Thoracic aorta (tissue), 2 donors: ENCODE measurements at places on chromosomes 13 and 19.

GRCh38 chr19:34416021-34416545 lies 11.9 kb downstream of the PDCD2L start:
- no peak for DNase-seq

GRCh38 chr19:11479090-11479897 lies 1.6 kb downstream of the ELAVL3 start:
- no peak for DNase-seq

- no peak for DNase-seq
Observed at GRCh38 chr13:60165391-60166099, 1.8 kb upstream of the DIAPH3 start.

DNA sequence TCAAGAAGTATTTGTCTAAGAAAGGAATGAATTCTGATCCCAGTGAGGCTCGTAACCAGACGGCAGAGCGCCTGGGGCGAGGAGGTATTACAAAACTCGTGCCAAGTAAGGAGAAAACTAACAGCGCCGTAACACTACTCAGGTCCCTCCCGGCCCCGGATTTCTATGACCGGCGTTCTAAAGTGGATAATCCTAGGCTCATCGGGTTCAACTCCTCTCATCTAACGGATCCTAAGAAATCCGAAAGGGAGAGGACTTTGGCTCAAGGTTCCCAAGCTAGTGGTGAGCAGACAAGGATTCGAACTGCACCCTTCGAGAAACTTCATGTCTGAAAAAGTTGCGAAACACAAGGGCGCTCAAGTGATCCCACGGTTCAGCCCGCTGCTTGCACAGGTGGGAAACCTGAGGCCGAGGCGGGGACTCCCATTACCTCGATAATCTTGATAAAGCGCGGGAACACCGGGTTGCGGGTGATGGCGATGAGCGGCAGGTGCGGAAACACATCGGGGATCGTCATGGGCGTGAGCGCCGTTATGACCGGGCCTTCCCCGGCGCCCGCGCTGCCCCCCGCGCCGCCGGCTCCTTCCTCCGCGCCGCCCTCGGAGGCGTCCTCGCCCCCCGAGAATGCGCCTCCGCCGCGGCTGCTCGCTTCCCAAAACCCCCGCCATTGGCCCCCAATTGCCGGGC lies 529 bp downstream of the LONP1 start:
- no peak for DNase-seq

DNA sequence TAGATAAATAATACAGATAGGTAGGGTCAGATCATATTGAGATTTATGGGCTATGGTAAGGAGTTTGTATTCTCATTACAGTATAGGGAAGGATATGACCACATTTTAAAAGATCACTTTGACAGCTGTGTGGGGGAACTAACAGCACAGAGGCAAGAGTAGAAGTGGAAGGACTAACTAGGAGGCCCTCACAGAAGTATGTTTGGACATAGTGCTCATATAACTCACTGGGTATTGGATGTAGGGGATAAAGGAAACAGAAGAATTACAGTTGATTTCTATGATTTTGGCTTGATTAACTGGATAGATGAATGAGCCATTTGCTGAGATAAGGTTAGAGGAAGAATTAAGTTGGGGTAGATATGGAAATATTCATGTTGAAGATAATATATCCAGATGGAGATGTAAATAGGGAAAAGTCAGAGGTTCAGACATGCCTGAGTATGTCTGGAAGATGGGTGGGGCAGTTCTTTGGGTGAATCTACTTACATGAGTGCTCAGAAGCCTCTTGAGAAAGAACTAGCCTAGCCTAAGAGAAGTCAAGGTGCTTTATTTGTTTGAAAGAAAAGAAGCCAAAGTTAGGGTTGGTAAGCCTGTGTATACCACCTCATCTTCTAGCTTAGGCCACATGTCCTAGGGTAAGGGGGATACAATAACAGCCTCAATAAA lies 133.4 kb downstream of the NDFIP2 start:
- no peak for DNase-seq

GRCh38 chr19:10126213-10126639 lies 6.5 kb upstream of the EIF3G start:
- DNase-seq, result no peak

DNA sequence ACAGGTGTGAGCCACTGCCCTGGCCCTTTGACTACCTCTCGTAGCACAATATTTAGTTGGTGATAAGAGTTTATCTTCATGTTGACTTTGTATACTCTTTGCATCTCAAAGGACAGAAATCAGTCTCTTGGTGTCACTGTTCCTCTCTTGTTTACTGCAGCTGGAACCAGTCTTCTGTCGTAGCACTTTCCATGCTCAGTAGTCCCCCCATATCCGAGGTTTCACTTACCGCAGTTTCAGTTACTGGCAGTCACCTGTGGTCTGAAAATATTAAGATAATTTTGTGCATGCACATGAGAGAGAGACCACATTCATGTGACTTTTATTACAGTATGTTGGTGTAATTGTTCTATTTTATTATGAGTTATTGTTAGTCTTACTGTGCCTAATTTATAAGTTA lies 49.1 kb downstream of the WASF3 start:
- no peak for DNase-seq

- DNase-seq, result no peak
Observed at GRCh38 chr19:43777163-43777695, 3.5 kb downstream of the KCNN4 start.

DNA sequence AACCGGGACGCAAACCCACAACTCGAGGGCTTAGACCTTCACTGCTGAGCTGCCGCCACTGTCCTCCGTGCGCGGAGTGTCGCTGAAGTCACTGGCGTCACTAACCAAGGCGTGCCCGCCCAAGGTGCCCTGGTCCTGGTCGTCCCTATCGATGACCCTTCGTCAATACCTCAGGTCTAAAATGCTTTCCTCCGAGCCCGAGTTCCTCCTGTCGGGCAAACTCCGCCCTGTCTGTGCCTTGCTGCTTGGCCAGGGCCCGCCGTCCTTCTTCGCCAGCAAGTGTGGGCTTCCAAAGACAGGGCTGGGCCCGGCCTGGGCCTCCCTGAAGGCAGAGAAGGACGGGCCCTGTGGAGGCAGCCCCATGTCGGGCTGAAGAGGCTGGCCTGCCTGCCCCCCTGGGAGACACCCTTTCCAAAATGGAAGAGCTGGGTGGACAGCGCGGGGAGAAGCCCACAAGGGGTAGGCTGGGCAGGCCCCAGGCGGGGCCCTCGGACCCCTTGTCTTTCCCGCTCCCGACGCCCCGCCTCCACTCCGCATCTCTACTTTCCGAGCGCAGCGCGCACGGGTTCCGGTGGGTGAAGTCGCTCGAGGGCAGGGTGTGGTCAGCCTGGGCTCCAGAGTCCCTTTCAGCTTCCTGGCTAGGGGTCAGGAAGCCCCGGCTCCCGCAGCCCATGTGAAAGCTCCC lies 13.4 kb downstream of the RB1 start:
- DNase-seq, result no peak

DNA sequence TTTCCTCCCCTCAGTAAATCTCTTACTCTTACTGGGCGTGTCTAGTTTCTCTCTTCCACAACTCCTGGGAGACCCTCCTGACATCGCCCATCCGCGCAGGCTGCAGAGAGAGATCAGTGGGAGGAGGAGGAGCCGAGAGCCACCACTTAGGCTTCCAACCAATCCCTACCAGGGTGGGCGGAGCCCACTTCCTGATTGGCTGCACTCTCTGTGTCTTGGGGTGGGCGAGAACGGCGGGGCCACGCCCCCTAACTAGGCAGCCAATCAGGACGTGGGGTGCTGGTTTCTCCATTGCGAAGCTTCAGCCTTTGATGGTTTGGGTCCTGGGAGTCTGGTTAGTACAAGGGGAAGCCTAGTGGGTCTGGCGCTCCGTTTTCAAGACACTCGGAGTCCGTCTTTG lies at the start of gene PMIS2:
PMIS2 (plus strand) TSS at position 326 of the 400 bp plus-strand sequence. CDS start 87 bp downstream, outside the sequence.
- no peak for DNase-seq
